MM.1S (cell line): ENCODE measurements at places on chromosomes 7 and 10.

GRCh38 chr7:131498237-131498885 is 58.1 kb downstream of the PODXL start:
- DNase-seq: no peak

DNA sequence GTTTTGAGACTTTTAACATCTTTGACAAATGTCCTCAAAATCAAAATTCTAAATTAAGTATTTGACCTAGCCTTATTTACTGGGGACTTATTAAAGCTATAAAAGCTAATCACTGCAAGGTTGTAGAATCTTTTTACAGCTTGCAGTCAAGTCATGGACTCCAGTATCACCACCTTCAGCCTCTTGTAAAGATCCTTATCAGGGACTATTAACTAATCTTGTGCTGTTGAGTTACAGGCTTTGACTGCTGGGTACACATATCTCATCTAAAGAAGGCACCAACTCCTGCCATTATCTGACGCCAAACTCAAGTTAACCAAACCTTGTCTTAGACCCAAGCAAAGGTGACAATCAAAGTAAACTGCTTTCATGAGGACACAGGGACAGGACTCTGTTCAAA is 621.0 kb upstream of the IGFBP3 start:
- DNase-seq: no peak

GRCh38 chr10:133019191-133019590 is 68.5 kb upstream of the ADGRA1 start:
- DNase-seq: no peak

GRCh38 chr7:9240001-9240400 is 806.6 kb downstream of the NXPH1 start:
- no peak for DNase-seq

GRCh38 chr7:14242175-14242574 is 252.7 kb upstream of the ETV1 start:
- no peak for DNase-seq

DNA sequence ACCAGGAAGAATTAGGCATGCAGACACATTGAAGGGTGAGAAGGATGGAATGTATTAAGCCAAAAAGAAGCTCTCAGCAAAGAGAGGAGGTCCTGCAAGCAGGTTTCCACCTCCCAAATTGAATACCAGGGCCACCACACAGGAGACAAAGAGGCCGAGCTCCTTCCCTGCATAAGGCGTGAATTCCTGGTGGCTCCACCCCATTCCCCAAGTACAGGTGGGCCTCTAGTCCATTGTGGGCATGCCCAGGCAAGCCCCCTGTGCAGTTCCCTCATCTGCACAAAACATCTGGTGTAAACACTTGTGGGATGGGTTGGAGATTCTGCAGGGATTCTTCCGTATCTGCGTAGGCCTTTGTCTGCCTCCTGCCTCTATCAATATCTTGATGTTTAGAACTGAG is 817.5 kb downstream of the NRG3 start:
- DNase-seq: no peak

DNA sequence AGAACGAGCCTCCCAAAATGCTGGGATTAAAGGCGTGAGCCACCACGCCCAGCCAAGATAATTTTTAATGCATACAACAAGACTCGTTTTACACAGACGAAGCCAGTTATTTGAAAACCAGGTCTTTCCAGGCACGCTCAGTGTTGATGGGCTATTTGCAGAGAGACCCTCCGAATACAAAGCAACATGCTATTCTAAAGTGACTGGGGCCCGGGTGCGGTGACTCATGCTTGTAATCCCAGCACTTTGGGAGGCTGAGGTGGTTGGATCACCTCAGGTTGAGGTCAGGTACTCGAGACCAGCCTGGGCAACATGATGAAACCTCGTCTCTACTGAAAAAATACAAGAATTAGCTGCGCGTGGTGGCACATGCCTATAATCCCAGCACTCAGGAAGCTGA is 795 bp upstream of the AZGP1 start:
- DNase-seq: no peak

DNA sequence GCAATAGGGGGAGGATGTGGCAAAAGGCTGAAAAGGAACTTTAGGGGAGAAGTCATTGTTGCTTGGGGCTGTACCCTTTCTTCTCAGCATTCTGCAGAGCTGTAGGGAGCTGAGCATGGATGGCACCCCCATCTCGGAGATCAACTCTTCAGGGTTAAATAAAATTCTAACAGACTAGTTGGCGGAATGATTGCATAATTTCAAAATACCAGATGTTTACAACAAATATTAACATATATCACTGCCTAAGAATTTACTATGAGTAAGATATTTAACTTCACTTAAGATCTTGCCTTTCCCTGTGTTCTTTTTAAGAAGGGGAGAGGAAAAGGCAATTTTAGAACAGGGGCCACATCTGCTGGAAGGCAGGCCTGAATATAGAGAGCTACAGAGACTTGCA is 509 bp upstream of the OR2F1 start:
- DNase-seq: no peak
